ENCODE measurements at places on chromosomes 2 and 18.

DNA sequence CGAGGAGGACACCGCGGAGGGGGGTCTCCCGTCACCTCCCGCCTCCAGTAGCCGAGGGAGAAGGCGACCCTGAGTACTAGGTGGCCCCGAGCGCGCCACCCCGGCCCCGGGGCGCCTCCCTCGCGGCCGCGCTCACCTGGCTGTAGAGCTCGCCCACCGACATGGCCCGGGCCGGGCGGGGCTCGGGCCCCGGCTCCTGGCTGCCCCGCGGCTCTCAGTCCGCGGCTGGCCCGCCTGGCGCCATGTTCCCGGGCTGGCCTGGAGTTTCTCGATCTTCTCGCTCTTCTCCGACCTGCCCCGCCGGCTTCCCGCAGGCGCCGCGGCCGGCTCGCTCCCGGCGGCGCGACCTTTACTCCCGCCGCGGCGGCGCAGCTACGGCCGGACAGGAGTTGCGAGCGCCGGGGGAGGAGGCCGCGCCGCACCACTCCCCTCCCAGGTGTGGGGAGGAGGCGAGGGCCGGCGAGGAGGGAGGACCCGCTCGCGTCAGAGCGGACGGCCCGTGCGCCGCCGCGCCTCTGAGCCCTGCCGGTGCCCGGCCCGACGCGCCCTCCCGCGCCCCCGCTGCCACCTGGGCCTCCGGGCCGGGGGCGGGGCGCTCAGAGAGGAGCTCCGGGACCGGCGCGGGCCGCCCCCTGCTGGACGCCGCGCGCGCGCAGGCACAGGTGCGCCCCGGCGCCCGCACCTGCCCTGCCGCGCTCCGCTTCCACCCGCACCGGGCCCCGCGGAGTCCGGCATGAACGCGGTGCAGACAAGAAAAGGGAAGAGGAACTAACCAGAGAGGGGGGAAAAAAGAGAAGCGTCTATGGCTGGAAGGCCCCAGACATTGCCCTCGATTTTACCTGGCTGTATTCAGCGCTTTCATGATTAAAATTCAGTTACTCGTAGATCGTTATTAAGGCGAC is at the start of gene MYO5B:
MYO5B (minus strand) TSS at position 517 of the 902 bp plus-strand sequence; CDS start at position 163, 354 bp downstream.
- no peak for DNase-seq

DNA sequence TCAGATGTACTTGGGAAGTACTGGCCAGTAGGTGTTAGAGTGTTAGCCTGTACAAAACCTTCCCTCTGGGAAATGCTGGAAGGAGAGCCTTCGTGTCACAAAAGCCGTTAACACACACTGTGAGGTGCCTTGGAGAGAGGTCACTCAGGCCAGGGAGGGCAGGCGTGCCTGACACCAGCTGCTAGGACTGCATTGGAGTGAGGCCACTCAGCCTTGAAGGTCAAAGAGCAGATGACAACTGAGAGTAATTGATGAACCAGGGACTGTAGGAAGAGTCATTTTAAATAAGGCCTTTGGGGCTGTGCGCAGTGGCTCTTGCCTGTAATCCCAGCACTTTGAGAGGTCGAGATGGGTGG is 45.4 kb downstream of the ASAP2 start:
- no peak for DNase-seq

- no peak for DNase-seq
These were observed 390.9 kb upstream of the VWC2L start for GRCh38 chr2:214019973-214020345.

DNA sequence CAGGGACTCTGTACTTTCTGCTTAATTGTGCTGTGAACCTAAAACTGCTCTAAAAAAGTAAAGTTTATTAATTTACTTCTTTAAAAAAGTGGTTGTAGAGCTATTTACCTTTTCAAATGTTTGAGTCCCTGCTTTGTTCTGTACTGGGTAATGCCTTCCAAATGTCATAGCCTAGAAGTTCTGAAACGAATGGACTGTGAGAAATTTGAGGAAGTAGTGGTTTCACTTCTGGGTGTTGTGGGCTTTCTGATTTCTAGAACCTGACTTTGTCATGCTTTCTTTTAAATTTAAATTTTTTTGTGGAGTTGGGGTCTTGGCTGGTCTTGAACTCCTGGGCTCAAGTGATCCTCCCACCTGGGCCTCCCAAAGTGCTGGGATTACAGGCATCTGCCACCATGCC is 44.6 kb downstream of the SMAD4 start:
- DNase-seq, result no peak

- no peak for DNase-seq
These were observed 210.3 kb upstream of the RBMS1 start for GRCh38 chr2:160703648-160704585.

DNA sequence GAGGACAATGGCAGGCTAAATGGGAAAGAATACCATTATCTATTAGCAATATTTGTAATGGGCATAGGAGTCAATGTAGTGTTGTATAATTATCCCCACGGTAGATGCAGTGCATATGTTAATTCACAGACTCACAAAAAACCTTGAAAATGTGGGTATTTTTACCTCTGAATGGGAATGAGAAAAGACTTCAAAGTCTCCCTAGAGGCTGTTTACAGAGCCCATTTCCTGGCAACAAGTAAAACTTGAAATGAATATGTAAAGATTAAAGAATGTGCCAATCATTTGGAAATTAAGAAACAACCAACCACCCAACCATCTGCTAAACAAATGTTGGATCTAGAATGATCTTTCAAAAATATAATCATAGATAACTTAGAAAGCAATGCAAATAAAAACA is 27.1 kb downstream of the TRPM8 start:
- DNase-seq, result no peak

DNA sequence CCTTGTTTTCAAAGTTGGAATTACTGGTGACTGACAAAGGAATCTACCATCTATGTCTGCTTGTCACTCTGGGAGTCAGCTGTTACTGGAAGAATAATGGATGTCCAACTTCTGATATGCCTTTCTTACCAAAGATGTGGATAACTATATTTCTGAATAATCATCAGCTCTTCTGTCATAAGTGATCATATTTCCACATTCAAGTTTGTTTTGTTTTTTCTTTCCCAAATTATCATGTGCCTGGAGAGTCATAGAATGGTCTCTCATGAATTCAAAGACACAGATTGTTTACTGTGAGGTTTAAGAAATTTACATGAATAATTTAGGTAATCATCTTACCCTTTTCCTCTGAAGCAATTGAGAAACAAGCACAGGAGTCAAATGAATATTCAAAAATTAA is 986.7 kb upstream of the CDH2 start:
- DNase-seq, result no peak

DNA sequence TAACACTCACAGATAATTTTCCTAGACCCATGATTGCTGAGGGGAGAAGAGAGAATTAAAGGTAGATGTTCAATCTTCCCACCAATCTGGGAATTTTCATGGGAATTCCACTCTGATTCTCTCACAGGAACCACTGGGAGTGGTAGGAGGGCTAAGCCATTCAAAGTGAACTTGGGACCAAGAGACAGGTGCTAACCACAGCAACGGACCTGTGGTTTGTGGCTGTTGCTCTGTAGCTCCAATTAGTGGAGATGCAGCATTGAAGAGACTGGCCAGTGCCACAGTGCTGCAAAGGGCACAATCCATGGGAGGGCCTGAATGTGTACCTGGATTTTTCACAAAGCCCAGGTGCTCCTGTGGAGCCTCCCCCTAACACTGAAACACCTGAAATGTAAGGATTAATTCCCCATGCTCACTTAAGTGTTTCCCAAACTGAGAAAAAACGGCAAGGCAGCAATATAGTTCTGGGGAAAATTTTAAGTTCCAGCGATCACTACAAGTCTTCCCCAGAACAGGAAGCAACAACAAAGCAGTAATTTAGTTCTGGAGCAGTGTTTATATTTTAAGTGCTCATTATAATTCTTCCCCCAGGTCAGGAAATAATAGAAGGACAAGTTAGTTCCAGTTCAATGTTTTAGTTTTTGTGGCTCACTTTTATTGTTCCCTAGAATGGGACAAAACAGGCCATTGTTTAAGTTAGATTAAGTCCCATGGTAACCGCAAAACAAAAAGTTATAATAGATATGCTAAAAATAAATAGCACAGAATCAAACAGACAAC is 1045.8 kb downstream of the CNTNAP5 start:
- no peak for DNase-seq

DNA sequence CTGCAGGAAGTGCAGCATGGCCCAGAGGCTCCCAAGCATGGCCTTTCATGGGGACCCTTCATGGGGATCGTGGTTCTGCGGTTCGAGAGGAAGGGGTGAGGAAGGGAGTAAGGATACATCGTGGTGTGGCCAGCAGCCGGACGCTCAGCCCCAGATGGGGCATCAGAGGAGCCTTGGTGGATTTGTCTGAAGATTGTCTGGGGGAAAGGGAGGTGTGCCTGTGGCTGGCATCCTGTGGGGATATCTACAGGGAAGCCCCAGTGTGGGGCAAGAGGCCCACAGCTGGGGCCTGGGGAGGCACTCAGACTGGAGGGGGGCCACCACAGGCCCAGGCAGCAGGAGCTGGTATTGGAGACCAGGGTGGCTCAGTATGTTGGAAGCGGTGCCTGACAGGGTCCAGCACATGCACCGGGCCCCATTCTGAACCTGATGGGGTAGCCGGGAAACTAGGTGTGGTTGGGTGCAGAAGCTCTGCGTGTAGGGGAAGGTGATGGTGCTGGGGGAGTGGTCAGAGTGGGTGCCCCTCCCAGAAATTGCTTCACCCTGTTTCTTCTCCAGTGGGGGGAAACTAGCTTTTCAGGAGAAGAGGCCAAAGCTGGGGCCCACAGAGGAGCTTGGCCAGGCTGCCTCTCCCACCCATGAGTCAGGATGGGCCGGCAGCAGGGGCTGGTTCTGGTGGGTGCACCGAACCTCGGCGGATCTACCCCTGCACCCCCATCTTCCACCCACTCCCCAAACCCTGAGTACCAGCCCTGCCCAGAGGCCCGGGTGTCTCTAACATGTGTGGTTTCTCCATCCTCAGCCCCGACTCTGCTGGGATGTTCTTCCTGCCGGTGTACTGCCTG is 274.4 kb upstream of the HDAC4 start:
- no peak for DNase-seq

DNA sequence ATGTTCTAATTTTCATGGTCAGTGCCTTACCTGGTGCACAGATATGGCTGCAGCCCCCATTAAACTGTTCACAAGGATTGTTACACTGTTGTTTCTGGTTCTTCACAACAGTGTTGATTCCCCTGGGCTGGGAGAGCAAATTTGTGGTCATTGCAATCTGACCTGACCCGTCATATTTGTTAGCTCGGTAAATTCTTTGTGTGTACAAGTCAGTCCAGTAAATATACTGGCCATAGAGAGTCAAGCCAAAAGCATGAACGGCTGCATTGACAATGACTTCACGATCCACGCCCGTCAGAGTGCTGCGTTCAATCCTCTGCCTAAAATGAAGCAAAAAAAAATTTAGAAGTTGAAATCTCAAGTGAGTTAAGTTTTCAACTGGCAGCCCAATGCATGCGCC is 134.6 kb downstream of the DHRS9 start:
- no peak for DNase-seq

DNA sequence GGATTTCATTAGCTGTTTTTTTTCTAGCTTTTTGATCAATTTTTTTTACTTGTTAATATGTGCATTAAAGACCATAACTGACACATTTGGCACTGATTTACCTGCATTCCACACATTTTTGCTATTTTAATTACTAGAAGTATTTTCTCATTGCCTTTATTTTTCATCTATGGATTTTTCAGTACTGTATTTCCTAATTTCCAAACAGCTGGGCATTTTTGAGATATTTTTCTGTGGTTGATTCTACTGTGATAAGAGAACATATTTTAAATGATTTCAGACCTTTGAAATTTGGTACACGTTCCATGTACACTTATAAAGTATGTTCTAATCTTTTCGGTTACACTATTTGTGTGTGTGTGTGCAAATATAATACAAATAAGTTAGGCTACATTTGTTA is 135.3 kb downstream of the PARD3B start:
- DNase-seq, result no peak

GRCh38 chr18:57898506-57899124 is 95.5 kb upstream of the ATP8B1 start:
- no peak for DNase-seq

DNA sequence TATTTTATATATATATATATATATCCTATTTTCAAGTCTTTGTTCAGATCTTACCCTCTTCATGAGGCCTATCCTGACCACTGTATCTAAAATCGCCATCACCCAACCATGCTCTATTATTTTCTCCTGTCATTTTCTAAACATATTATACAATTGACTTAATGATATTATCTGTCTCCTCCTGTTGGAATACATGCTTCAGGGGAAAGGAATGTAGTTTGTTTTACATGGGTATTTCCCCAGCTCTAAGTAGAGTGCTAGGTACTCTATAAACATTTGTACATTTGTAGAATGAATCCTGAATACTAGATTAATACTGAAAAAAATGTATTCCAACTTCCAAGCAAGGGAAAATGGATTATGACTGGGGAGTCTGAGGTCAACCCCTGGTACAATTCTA is 26.2 kb downstream of the TTC21B start:
- no peak for DNase-seq

DNA sequence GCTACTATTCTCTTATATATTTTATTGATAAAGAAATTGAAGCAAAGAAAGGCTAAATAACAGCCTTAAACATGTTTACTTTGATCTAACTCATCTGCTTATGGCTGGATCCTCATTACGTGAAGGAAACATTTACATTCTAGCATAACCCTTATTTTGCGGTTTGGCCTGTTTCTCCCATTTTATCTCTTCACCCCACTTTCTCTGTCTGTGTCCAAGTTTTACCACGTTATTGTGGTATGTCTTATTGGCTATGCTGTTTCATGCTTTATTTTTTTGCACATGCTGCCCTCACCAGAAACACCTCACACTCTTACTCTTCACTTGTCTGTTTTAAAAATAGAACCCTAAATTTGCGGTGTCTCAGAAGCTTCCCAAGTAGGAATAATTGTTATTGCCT is 78.5 kb downstream of the RPIA start:
- DNase-seq, result no peak

DNA sequence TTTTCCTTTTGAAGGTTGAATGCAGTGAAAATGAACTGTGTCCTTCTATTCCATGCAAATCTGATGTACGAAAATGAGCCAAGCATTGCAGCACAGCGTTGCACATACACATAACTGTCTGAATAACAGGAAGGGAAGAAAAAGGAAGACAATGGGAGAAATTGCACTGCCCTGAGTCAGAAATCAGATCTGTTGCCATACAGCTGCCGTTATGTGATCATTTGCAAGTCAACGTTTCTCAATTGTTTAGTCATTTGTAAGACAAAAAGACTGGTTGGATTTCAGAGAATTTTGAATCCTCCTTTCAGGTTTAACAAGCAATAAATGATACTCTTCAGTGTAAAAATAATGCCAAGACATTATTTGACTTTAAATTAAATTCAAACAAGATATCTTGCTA is 284.1 kb downstream of the DSEL start:
- DNase-seq, result no peak

DNA sequence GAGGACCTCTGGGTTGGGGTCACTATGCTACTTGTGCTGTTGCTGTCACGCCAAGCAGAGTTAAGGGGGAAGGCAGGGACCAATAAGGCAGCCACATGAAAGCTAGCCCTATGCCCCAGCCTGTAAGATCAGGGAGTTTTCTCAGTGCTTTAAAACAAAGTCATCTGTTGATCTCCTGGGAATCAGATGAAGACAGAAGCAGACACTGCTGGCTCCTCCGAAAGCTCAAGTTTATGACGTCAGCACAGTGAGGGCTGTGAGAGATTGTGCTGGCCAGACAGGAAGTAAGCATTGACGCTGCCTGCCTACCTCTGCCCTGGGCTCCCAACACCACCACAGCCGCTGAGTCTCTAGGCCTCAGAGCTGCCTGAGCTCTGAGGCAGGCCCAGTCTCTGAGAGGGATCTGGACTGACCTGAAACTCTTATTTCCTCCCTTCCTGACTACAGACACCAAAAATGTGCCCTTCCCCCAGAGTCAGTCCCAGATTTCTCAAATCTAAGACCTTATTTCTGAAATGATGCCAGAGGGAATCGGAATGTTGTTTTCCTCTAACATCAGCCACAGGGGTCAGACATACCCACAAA is 118.1 kb upstream of the EPAS1 start:
- DNase-seq, result no peak

Data from occipital lobe (tissue), 3 donors.